ENCODE measurements at places on chromosomes 5 and 9. TPM values are rescaled to one million over a fixed set of nuclear protein-coding genes. Genes with fewer than 3 reads are reported as not detected.

GRCh38 chr5:6423327-6424109 is 25.1 kb upstream of the UBE2QL1 start:
- H3K27ac ChIP-seq, result no peak overlapping the region
- H3K4me3 ChIP-seq, result no peak overlapping the region
- DNase-seq, result no peak
- H3K4me1 ChIP-seq, result peaks cover 3% of the 10 kb centered on the region
- H3K27me3 ChIP-seq, result no peaks in the 10 kb centered on the region

DNA sequence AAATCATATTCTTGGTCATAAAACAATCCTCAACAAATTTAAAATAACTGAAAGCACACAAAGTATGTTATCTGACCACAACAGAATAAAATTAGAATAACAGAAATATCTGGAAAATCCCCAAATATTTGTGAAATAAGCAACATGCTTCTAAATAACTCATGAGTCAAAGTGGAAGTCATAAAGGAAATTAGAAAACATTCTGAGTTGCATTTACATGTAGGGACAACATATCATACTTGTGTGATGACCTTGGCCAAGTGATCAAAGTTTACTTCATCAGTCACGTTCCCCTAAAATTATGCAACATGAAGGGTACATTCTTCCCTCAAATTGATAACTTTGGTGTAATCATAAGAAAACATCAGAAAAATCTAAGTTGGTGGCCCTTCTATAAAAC is 64.7 kb downstream of the CSF2 start:
- no peaks in the 10 kb centered on the region for H3K27me3 ChIP-seq
- no peak for DNase-seq
- H3K27ac ChIP-seq, result no peak overlapping the region
- H3K4me3 ChIP-seq, result no peak overlapping the region

Gene HOMER1
- 6.8 TPM for total RNA-seq

DNA sequence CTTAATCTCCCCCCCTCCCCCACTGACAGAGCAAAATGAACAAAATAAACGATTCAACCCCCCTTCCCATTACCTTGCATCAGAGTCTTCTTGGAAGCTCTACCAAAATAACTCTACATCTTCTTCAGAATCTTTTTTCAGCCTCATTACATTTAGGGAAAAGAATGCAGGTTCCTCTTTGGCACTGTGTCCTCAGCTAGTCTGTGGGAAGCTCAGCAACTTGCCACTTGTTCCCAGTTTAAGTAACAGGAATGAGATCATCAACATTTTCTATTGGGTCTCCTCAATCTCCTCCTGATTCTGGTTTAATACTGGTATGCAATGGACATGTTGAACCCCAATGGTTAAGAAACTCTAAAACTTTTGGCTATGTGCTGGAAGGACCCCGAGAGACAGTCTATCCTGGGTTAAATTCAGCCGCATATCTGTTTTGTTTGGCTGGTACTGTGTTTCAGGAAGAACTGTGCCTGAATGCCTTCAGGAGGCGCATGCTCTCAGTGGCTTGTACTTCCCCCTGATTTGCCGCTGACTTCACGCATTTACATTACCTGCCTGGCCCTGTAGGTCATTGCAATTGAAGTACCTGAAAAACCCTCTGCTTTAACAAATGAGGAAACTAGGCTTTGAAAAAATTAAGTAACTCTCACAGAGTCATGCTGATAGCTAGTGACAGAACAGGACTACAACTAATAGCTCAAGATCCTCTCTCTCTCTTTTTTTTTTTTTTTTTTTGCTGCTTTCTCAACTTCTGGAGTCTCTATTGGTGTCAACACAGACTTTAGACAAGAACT is 78.1 kb upstream of the HMHB1 start:
- no peaks in the 10 kb centered on the region for H3K27me3 ChIP-seq
- no peak overlapping the region for H3K27ac ChIP-seq
- no peak for DNase-seq
- H3K36me3 ChIP-seq, result no peaks in the 10 kb centered on the region

DNA sequence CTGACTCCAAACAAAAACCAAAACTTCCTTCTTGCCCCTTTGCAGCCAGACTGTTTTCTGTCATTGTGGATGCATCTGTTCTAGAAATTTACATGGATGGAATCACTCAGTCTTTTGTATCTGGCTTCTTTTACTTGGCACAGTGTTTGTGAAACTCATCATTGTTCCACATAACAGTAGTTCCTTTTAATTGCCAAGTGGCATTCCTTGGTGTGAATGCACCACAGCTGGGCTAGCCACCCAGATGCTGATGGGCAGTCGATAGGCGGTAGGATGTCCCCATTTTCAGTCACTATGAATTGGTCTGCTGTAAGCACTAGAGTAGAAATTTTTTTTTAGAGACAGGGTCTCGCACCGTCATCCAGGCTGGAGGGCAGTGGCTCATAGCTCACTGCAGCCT is 6.3 kb upstream of the CLPTM1L start:
- no peaks in the 10 kb centered on the region for H3K4me1 ChIP-seq
- H3K36me3 ChIP-seq, result no peaks in the 10 kb centered on the region
- DNase-seq, result peak; percentile 9
- no peak overlapping the region for H3K27ac ChIP-seq
- no peak overlapping the region for H3K4me3 ChIP-seq

DNA sequence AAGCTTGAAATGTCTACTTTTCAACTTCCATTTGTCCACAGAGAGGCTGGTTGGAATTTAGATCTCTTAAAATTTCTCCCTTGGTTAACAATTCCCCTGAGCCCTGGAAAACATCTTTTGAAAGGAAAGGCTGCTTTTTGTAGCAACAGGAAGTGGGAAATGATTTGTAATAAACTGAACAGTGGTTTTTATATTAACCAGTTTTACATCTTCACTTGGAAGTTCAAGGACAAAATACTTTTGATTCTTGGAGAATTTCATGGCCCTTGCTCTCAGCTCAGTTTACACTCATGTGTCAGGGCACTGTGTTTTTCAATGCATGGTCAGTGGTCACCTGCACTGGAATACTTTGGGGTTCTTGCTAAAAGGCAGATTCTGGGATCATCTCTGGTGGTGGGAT is 9.9 kb downstream of the MLANA start:
- no peaks in the 10 kb centered on the region for H3K27me3 ChIP-seq
- H3K4me1 ChIP-seq, result no peaks in the 10 kb centered on the region
- H3K4me3 ChIP-seq, result no peak overlapping the region
- H3K27ac ChIP-seq, result no peak overlapping the region
- peaks cover 7% of the 10 kb centered on the region for H3K36me3 ChIP-seq

Gene C9
- 0.13 TPM for total RNA-seq

- no peak overlapping the region for H3K4me3 ChIP-seq
- no peaks in the 10 kb centered on the region for H3K27me3 ChIP-seq
- no peak for DNase-seq
- H3K36me3 ChIP-seq, result no peaks in the 10 kb centered on the region
- H3K27ac ChIP-seq, result no peak overlapping the region
These were observed 23.8 kb upstream of the NOTCH1 start for GRCh38 chr9:136569526-136570148.

DNA sequence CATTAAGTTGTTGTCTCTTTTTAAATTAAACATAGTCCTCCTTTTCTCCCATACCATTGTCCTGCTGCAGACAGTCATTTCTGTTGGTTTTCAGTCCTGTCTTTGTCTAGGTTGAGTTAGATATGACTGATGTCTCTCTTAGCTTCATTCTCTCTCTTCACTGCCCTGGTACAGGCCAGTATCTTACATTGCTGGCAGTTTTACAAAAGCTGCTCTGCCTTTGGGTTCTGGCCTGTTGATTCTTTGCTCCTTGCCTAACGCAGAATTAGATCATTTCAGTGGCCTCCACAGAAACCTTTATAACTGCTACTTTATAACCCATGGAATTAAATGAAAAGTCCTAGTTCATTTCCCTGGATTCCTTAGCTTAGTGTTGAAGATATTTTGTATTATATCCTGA is 33.7 kb downstream of the GPR21 start:
- H3K4me1 ChIP-seq, result peaks cover 11% of the 10 kb centered on the region
- H3K27ac ChIP-seq, result no peak overlapping the region
- H3K36me3 ChIP-seq, result no peaks in the 10 kb centered on the region
- H3K4me3 ChIP-seq, result no peak overlapping the region
- no peaks in the 10 kb centered on the region for H3K27me3 ChIP-seq

DNA sequence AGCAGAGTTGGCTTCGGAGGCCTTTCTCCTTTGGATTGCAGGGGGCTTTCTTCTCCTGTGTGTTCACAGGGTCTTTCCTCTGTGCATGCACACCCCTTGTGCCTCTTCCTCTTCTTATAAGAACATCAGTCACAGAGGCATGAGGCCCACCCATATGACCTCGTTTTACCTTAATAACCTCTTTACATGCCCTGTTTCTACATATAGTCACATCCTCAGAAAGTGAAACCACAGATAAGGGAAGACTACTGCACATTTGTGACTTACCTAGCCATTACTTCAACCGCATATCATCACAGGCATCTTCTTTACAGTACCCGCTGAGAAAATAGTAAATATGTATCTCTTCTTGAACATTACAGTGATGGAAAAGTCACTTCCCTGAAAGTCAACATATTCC is 204.9 kb upstream of the TARS1 start:
- H3K27me3 ChIP-seq, result no peaks in the 10 kb centered on the region
- no peaks in the 10 kb centered on the region for H3K36me3 ChIP-seq
- H3K27ac ChIP-seq, result no peak overlapping the region

GRCh38 chr5:83492331-83492730 is 20.8 kb downstream of the VCAN start:
- DNase-seq, result no peak
- peaks cover 5% of the 10 kb centered on the region for H3K36me3 ChIP-seq
- no peak overlapping the region for H3K27ac ChIP-seq

Gene SLC45A2
- 0.36 TPM for total RNA-seq

Gene GABRA1
- not detected for total RNA-seq

Gene PRRX2
- 68.8 TPM for total RNA-seq

Gene FOXD4
- total RNA-seq, result not detected

- H3K27ac ChIP-seq, result no peak overlapping the region
- H3K4me3 ChIP-seq, result no peak overlapping the region
These were observed 250.0 kb downstream of the FER start for GRCh38 chr5:108997720-108998119.

DNA sequence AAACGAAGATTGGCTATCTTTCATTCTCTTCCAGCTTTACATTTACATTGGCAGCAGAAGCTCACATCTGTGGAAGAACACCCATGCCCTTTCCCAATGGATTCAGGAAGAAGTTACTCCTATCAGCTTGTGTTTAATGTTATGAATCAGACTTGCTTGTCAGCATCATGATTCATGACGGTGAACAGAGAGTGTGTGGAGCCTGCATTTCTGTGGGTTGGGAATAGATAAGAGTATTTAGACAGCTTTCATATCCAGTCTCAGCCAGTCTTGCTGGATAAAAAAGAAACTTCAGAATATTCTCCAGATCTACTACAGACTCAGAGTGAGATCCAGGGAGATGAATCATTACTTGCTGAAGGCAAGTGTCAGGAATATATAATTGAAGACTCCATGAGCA is 812.9 kb upstream of the ZNF608 start:
- no peaks in the 10 kb centered on the region for H3K27me3 ChIP-seq
- DNase-seq, result no peak
- no peak overlapping the region for H3K4me3 ChIP-seq
- no peak overlapping the region for H3K27ac ChIP-seq
- H3K36me3 ChIP-seq, result no peaks in the 10 kb centered on the region

Gene C9orf50
- 0.30 TPM for total RNA-seq

GRCh38 chr9:19270421-19270949 is 40.0 kb downstream of the DENND4C start:
- no peak for DNase-seq
- H3K27me3 ChIP-seq, result no peaks in the 10 kb centered on the region
- no peaks in the 10 kb centered on the region for H3K4me1 ChIP-seq
- H3K36me3 ChIP-seq, result no peaks in the 10 kb centered on the region
- H3K27ac ChIP-seq, result no peak overlapping the region
